ENCODE measurements at places on chromosomes 6 and 20.

GRCh38 chr20:36654506-36654905 is 8.5 kb upstream of the SLA2 start:
- no peak for DNase-seq

- no peak for DNase-seq
Measured at GRCh38 chr6:55869674-55870073, 5.7 kb downstream of the BMP5 start.

DNA sequence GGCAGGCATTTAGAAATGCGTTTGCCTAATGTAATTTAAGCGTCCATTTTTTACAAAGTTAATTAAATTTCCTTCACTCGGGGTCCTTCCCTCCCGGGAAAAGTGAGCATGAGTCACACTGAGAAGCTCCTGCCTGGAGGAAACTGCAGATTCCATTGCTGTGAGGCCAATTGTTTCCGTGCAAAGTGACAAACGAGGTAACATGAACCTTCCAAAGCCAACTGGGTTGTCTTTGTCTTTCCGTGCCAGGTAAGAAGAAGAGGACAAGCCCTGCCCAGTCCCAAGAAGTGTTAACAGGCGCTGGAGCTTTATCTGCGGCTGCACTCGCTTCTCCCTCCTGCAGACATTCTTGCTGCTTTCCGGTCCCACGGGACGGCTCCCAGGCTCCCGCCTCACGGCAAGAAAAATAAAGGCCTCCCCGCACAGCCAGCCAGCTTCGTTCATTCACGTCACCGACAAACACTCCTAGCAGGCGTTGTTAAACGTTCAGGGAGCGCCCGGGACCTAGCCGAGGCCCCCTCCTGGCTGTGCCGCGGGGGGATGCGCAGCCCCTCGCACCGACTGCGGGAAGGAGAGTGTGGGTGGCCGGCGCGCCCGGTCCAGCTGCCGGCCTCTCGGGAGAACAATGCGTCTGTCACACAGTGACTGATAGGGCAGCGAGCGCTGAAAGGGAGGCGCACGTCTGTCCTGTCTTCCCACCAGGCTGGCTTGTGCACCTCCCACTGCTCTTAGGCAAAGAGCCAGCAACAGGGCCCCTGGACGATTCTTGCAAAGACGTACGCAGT is 61.5 kb upstream of the HDDC2 start:
- DNase-seq: no peak

DNA sequence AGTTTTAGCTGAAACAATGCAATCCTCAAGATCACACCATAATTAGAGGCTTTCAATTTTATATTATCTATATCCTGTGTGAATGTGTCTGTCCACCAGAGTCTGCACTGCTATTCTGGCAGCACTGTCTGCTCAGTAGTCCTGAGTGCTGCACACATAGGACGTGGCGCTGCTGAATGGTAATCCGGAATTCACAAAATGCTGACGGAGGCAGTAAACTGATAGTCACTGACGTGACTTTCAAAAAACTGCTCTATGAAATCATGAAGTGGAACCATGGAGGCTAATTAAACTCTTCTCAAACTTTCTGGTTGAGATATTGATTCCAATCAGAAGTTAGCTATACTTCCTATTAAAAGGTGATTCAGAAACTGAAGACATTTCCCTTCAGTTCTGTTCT is 190.8 kb upstream of the NOX3 start:
- DNase-seq: no peak

DNA sequence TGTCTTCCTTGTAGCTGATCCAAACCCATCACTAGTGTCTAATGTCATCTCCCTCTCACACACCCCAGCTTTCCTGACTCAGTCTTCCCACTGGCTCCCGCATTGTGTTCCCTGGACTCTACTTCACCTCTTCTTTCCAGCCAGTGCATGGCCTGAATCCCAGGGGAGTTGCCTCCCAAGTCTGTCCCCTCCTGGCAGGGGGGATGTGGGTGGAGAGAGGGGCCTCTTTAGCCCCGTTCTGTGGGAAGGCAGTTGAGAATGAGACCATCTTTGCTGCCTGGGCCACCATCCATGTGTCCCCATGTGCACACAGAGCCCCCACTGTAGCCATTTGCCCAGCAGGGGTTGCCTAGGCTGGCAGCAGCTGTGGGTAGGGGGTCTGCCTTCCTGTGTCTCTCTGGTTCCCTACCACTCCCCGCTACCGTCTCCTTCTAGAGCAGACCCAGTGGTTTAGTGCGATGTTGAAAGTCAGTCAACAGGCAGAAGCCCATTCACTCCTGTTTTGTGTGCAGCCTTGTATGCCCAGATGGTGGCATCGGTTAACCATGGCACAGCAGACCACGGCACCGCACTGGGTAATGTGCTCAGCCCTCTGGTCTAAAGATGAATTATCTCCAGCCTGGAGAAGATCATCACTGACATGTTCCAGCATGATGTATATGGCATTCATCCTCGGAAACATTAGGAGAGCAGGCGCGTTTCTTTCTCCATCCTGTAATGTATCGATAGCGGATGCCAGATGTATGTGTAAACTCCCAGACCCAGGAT is 178.8 kb upstream of the SNX9 start:
- no peak for DNase-seq

GRCh38 chr6:15369838-15370237 is 124.0 kb downstream of the JARID2 start:
- DNase-seq: no peak
